ENCODE measurements at places on chromosomes 1 and 21. TPM values are rescaled to one million over a fixed set of nuclear protein-coding genes. Genes with fewer than 3 reads are reported as not detected.

The FMO4 gene
- 3.1 TPM for total RNA-seq

DNA sequence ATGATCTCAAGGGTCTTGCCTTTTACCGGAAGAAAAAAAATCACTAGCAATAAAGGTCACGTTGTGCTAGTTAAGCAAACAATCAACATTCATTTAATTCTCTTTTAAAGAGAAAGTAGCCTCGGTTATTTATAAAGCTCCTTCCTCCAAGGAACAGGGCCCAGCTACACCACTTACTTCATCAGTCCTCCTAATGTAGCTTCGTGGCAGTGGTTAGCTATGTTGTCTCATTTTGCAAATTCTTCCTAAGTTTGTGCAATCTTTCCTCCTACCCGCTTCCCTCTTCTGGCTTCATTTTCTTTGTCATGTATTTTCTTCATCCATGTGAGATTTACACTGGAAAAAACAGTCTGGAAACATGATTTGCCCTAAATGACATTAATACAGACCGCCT, 554.2 kb downstream of the NUF2 start:
- DNase-seq: no peak

The CADM3 gene
- 0.26 TPM for total RNA-seq

GRCh38 chr1:26786437-26787380, 1.0 kb upstream of the PIGV start:
- peak; percentile 82 for DNase-seq

GRCh38 chr1:206075786-206076755, 23.1 kb downstream of the RHEX start:
- no peak for DNase-seq

The APOBEC4 gene
- not detected for total RNA-seq

DNA sequence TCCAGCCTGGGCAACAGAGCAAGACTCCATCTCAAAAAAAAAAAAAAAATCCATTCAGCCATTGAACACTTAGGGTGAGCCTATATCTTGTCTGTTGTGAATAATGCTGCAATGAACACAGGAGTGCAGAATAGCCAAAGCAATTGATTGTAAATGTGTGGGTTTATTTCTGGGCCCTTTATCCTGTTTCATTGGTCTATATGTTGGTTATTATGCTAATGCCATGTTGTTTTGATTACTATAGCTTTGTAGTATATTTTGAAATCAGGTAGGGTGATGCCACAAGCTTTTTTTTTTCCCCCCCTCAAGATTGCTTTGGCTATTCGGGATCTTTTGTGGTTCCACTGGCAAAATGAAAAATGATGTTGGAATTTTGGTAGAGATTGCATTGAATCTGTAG, 167.5 kb downstream of the LBR start:
- no peak for DNase-seq
